ENCODE measurements at places on chromosomes 2 and 18.

GRCh38 chr2:139175510-139175909 lies 395.3 kb upstream of the NXPH2 start:
- no peak for DNase-seq

DNA sequence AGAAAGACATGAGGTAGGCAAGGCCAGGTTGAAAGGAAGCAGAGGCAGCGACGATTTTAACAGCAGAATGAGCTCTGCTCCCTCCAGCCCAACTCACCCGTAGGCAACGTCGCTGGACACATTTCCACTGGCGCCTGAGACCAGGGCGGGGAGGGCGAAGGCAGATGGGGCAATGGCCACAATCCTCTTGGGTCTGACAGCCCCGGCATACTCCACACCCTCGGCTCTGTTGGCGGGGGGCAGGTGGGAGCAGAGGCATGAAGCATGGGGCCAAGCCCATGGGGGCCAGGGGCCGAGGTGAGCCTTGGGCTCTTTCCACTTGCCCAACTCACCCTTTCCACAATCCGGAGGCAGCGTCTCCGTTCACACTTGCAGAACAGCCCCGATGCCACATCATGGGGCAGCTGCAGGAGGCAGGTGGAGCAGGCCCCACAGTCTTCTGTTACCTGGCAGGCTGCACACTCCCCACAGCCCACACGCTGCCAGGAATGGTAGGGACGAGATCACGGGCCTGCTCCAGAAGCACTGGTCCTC lies 5.8 kb downstream of the MBD1 start:
- no peak for DNase-seq

GRCh38 chr2:113872201-113872600 lies 17.7 kb upstream of the ACTR3 start:
- no peak for DNase-seq

- no peak for DNase-seq
These were observed 291.1 kb downstream of the MTX2 start for GRCh38 chr2:176560296-176560695.

Measured in fibroblast of skin of left quadriceps (primary cell).